ENCODE measurements at places on chromosomes 11 and 22.

DNA sequence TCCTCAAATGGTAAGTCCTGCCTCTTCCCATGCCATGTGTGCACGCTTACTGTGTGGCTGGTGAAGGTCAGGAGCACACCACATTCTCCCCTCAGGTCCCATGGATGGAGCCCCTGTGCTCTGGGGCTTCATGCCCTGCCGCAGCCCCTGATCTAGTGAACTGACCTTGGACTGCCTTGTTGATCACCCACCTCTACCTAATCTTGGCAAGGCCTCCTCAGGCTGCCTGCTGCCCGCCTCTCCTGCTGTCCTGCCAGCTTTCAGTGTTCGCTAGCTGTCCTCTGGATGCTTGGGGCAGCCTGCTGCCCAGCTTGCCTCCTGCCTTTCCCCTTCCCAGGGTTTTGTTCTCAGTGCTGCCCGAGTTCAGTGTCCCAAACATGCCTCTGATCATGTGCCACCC is 38.1 kb downstream of the CABIN1 start:
- DNase-seq: no peak

GRCh38 chr22:49296561-49296960 is 531.1 kb downstream of the BRD1 start:
- no peak for DNase-seq

DNA sequence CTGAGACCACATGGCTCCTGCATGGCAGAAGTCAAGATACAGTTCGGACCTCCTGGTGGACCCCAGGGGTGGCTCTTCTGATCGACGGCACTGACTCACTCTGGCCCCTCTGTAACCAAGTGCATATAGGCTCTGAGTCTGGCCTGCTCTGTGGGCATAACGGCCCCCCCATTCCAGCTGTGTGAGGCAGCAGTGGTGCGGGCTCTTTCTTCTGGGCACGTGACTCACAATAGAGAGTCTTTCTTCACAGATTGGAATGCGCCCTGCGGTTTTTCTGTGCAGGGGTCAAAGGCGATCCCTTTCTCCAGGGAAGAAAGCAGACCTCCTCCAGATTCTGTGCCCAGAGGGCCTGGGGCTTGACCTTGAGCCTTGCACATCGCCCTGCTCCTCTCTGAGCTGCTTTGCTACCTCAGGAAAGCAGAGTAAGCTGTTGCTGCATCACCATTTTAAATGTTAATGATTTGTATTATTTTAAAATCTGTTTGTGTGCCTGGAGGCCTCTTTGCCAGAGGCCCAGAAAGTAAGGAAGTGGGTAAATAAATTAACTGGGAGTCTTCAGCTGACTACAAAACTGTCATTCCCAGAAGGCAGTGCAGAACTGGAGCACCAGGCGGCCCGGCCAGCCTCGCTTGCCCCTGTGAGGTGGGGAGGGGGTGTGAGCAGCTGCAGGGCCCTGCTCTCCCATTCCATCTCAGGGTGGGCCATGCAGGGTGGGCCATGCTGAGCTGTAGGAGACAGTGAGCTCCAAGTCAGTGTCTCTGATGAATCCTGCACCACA is 199.0 kb downstream of the GRIK4 start:
- no peak for DNase-seq

DNA sequence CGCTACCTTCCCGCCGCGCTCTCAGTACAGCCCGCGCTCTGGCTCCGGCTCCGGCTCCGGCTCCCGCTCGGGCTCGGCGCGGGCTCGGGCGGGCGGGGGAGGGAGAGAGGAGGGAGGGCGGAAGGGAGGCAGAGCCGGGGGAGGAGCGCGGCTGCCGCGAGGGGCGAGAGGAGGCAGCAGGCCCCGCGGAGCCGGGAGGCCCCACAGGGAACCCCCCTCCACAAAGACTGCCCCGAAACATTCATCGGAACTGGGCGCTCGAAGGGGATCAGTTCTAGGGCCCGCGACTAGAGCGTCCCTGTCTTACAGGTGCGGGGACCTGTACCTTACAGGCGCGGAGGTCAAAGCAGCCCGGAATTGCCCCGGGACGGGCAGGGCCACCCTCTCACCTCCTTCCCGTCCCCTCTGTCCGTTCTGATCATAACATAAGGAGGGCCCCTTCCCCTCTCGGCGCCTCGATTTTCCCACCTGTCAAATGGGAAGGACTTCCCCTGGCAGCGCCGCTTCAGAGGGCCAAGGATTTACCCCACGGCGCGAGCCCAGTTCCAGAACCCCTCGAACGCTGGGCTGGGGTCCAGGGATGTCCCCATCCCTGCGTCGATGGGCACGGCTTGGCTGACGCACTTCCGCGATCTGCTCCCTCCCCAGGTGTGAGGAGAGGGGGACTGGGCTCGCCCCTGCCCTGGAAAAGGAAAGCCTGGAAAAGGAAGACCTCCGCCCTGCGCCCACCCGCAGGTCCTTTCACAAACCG is at the start of gene SHISA8:
SHISA8 (minus strand) TSS at position 40 of the 751 bp plus-strand sequence. CDS start 407 bp downstream, outside the sequence.
- DNase-seq: peak; percentile 66

GRCh38 chr11:83836883-83837654 is 550.9 kb upstream of the CCDC90B start:
- DNase-seq: no peak

- no peak for DNase-seq
These were observed 32.6 kb downstream of the SVIP start for GRCh38 chr11:22797047-22797446.

- no peak for DNase-seq
These were observed 6.1 kb downstream of the ZDHHC13 start for GRCh38 chr11:19122960-19123615.

- DNase-seq: no peak
These were observed 308.9 kb downstream of the NXPE2 start for GRCh38 chr11:114987186-114987760.

DNA sequence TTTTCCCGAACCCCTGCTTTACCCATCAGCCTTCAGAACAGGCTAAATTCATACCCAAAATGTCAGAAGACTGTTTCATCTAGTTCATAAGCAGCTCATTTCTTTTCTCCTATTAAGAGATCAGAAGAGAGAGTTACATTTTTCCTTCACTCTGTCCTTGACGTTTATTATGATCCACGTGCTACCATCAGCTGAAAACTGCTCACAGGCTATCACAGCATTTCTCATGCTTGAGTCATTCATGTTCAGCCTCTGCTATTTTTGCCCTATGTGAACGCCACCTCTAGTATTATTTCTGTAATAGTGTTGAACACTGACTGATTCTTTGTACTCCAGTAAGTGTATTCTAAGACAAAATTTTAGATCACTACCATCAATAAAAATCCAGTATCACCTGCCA is 51.9 kb downstream of the SLC1A2 start:
- no peak for DNase-seq

DNA sequence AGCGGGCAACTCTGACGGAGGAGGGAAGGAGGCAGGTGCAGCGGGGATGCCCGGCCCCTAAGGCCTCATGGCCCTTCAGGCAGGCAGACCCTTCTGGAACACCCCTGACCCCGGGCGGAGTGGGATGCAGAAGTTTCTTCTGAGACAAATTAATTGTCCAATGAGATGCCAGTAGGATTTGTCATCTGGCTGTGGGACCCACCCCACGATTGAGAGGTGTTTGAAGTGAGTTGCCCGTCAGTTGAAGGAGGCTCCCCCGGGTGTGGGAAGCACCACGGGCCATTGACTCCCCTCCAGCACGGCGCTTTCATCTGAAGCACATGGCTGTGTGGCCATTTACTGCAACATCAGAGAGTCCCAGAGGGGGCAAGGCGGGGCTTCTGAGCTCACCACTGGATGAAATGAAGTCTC is 527.8 kb downstream of the BRD1 start:
- DNase-seq: no peak

DNA sequence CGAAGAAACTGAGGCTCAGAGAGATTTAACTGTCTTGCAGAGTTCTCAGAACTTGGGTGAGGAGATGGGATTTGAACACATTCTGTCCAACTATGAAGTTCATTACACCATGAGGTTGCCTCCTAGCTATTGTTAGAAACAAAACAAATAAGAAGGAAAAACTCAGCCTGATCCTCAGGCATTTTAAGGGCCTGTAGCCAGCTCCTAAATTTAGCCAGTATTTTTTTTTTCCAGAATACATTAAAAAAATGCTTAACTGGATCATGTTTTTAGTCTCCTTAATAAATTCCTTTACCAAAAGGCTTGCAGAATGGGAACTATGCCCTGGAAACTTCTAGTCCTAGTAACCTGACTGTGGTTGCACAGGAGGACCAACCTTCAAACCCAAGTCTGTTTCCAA is 212.0 kb downstream of the CSNK2A3 start:
- DNase-seq: no peak

DNA sequence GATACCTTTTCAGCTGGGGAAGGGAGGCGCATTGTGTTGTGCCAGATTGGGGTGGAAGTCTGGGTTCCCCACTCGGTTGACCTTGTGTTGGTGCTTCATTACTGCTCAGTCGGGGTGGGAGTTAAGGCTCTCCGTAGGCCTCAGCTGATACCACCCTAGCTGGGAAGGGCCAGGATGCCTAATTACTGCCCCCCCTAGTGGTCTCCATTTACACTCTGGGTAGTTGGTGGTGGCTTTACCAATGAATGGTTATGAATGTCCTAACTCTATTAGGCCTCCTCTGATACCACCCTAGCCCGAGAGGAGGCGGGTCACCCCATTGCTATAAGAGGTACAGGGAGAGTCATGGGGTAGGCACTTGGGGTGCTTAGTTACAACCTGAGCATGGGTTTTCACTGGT is 27.5 kb upstream of the HIKESHI start:
- no peak for DNase-seq

DNA sequence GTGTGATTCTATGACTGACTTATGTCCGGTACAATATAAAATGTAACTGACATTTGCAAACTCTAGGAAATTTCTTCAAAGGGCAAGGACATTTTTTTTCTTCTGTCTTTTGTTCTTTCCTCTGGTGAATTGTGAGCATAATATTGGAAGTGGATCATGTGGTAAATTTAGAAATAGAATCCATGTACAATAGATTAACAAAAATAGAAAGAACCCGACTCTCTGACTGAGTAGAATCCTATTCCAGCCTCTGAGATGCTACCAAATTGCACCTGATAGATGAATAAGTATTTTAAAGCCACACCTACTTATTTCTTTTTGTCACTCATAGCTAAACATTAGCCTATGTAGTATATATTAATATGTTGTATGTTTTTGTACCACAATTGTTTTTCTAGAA is 860.3 kb downstream of the LUZP2 start:
- DNase-seq: no peak

- DNase-seq: no peak
These were observed 314.7 kb upstream of the SORL1-AS1 start for GRCh38 chr11:121767433-121767832.

- DNase-seq: no peak
These were observed 1298.7 kb upstream of the CNTN5 start for GRCh38 chr11:97722065-97722464.

DNA sequence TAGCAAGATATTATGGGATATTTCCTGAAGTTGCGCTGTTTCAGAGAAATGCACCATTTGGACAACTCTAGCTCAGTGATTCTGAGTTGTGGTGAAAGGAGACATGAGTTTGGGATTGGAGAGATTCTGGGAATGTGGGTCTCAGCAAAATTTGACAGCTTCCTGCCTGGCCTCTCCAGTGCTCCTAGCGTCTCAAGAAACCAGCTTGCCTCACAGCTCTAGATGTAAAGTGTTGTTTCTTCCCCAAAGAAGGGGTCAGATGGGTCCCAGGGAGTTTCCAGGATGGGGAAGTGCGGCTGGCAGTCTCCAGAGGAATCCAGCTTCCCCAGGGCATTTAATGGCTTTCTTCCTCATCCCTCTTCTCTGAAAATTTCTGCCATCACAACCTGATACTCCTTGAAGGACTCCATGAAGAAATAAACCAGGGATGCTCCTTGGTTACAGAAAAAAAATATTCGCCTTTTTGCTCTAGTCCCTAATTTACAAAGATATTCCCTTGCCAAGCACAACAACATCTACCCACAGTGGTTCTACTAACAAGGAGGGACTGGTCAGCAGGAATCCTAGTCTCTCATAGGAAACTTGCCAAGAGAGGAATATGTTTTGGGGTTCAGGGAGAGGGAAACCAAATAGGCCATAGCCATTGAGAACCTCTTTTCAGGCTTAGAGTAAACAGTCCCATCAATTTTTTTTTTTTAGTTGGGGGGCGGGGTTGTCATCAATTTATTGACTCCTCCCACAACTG is 185.4 kb upstream of the E2F8 start:
- DNase-seq: no peak

All from activated CD4-positive, alpha-beta T cell treated with anti-CD3 and anti-CD28 coated beads for 4 hours (primary cell).